CD4-positive, alpha-beta T cell treated with Interleukin-6 for 4 hours (primary cell): ENCODE measurements at places on chromosomes 4 and X.

DNA sequence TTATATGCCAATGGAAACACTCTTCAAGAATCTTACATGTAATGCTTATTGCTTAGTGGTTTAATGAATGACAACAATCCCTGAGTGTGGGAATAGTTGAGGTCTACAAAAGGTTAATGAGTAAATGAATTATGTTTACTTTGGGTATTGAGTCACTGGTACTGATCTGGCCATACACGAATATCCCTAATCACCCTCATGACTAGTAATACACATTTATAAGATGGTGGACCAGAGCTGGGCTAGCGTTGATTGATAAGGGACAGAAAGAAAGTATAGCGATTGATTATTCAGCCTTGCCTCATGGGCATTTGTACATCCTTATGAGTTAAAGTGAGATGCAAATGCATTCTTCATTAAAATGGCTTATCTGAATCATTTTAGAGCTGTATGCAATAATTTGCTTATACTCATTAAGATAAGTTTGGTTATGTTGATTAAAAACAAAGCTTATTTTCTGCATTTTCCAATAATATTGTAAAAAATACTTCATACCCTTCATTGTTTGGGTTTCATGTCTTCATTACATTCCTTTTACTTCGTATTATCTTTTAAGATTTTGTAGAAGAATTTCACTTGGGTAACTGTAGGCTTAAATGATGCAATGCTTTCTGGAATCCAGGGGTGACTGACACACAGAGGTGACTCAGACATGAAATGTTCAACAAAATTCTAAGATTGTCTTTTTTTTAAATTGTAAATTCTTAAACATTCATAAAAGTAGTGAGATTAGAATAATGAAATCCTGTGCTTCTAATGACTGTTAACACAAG is 47.4 kb downstream of the FGF2 start:
- DNase-seq, result no peak

DNA sequence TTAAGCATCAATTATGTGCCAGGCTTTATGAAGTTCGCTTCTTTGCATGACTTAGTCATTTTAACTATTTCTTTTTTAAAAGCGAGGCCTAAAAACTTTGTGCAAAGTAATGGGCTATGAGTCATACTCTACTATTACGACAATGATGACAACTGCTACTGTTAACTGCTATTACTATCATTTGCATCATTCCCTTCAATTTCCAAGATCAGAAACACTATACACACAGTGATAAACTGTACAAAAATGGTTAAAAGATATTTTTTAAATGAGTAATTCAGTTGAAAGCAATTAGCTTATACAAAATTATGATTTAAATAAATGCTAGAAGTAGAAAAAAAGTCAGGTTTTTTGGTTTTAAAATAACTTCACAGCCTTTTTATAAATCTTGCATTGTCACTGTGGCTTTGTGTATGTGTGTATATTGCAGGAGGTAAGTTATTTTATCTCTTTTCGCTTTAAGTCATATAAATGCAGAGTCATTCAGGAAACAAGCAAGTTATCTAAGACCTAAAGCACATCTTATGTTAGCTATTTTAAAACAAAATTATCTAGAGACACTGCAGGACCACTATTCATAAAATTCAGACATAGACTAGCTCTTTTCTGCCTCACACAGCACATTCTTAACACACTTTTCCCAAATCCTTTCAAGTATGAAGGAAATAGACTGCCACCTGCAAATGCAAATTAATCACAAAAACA is 18.5 kb upstream of the CXCL3 start:
- DNase-seq, result no peak

GRCh38 chr4:44583393-44583792 is 68.0 kb downstream of the YIPF7 start:
- DNase-seq, result no peak

DNA sequence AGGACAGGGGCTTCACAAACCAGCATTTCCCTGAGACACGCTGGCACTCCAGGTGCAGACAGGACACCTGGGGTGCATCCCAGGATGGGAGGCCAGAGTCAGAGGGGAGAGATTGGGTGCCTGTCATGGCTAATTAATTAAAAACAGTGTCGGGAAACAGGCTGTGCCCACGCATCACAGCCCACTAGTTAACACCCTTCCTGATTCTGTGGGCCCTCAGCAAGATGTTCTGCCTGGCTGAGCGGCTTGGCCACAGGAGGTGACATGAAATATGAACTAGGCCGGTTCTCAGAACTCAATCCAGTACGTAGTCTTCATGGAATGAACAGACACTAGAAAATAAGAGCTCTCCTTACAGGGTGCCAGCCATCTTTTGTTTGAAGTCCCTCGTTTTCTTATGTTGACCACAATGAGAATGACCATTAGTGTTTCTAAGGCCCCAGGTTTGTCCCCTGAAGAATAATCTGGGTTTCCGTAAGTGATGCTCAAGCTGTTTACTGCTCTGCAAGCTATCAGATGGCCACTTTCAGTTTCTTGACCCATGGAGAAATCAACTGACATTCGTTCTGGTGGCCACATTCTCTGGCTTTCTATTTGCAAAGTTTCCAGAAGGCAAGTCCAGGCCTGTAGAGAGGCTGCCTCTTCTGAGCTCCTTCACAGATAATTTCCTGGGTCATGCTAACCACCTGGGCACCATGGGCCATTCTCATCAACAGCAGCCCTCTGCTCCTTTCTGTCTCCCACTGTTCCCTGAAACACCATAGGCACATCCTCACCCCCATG is 72.3 kb downstream of the SLC34A2 start:
- DNase-seq, result no peak

DNA sequence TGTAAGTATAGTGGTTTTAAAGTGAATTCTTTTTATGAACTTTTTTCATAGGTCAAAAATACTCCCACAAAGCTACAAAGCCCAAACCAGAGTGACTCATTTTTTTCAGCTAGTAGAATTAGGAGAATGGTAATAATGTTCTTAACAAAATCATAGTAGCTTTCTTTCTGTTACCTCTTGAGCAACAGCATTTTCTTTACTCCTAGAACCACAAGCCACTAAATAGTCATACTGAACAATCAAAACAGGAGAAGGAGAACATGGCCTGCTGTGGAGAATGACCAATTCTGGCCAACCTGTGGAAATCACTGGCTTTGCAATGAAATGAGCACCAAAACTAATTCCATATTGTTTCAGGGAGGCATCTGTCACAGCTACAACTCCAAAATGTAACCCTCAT is 112.9 kb downstream of the AMMECR1 start:
- no peak for DNase-seq

- no peak for DNase-seq
Measured at GRCh38 chrX:71214152-71214551, 8.9 kb upstream of the GJB1 start.

- no peak for DNase-seq
Measured at GRCh38 chr4:168360271-168360670, 41.7 kb upstream of the DDX60 start.

GRCh38 chrX:132749406-132749805 is 209.0 kb downstream of the HS6ST2 start:
- no peak for DNase-seq

DNA sequence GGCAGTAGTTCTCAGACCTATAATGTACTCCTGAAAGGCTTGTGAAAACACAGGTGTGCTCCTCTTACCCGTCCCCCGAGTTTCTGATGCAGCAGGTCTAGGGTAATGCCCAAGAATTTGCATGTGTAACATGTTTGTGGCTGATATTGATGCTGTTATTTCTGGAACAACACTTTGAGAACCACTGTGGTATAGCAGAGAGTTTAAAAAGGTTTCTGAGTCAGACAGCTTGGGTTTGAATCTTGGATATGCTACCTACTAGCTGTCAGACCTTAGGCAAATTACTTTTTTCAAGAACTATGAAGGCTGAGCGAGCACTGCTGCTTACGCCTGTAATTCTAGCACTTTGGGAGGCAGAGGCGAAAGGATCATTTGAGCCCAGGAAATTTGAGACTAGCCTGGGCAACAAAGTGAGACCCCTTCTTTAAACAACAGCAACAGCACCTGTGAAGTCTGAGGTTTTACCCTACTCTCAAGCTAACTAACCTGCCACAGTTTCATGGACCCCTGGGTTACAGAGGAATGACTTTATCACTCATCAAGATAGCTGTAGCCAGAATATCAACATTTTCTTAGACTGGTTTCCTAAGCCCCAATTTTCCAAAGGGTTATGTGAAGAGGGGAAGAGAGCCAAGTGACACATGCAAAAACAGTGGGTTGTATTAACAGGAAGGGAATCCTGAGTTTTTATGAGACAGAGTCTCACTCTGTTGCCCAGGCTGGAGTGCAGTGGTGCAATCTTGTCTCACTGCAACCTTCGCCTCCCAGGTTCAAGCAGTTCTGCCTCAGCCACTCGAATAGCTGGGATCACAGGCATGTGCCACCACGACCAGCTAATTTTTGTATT is 5.1 kb downstream of the AFF1 start:
- peak; percentile 29 for DNase-seq

DNA sequence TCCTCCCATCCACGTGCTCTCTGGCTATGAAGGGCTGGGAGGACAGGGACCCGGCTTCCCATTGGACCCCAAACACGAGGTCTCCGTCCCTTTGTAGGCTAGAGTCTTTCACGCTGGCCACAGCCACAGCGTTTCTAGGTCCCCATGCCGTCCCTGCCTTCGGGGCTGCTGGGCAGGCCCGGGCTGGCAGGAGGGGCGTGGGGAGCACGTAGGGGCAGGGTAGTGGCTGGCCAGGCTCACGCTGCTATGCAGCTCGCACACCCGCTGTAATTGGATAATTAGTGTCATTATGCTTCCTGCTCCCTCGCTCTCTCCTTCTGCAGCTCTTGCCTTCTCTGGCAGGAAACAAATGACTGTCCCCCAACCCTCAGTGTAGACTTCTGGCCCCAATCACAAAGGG is 9.8 kb downstream of the ATP2B3 start:
- DNase-seq, result no peak

DNA sequence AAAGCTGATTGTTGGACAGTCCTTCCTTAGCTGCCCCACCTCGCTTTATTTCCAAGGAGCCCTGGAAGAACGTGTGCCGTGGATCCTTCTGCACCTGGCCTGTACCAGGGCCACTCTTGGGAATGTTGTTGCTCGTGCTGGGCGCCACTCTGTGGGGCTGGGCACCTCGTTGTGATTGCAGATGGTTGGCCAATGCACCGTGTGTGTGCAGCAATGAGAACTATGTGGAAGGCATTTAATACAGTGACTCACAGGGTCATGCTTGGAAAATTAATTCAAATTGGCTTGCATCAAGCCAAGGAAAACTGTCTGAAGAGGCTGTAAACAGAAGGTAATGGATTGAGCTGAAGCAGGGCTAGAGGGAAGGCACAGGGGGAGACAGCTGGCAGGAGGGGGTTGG is 37.0 kb upstream of the CD99L2 start:
- DNase-seq, result no peak

DNA sequence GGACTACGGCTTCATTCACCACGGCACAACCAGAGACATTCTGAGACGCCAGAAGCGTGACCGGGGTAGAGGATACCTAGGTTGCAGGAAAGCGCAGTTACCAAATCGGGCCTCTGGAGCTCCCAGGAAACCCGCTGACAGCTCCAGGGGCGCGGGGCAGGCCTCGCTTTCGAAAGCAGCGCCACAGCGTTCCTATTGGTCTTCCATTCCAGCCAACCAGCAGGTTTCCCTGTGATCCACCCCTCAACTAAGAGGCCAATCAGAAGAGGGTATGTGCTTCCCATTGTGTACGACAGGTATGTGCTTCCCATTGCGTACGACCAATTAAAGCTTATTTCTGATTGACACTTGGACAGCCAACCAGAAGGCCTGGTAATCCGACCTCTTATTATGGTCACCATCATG is 14.9 kb downstream of the SNX12 start:
- DNase-seq, result peak; percentile 23

DNA sequence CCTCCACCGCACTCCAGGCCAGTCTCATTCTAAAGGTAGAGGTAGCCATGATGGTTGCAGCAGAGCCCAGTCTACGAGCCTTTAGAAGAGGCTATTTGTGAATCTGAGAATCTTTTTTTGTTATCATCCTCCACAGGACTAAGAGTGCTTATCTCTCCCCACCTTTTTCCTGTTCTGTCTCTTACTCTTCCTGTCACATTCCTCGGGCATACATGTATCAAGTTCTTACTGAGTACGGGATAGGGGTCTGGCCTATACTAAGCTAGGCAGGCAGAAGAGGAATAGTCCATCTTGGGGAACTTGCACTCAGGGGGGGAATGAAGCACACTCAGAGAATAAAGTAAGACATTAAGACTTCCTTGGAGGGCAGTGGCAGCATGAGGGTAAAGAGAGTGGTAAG is 25.7 kb downstream of the LAS1L start:
- no peak for DNase-seq
